CD4-positive, alpha-beta T cell treated with Interleukin-12 subunit alpha and Interleukin-12 subunit beta, for 1 hour (primary cell): ENCODE measurements at places on chromosomes 7 and 10.
A peak's percentile ranks its signal among the peaks of the same experiment; 100 is the strongest.

- DNase-seq, result no peak
Measured at GRCh38 chr7:132532281-132532680, 44.0 kb downstream of the PLXNA4 start.

DNA sequence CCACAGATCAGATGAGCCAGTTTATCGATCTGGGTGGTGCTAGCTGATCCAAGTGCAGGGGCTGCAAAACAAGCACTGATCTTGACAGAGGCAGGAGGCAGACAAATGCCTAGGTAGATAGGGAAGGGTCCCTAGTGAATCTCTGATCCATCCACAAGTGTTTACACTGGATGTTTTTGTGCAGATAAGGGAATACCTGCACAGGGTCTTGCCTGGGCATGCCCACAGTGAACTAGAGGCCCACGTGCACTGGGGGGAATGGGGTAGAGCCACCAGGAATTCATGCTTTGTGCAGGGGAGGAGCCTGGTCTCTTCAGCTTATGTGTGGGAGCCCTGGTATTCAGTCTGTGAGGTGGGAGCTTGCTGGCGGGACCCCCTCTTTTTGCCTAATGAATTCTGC, 50.3 kb downstream of the SDHAF3 start:
- no peak for DNase-seq

DNA sequence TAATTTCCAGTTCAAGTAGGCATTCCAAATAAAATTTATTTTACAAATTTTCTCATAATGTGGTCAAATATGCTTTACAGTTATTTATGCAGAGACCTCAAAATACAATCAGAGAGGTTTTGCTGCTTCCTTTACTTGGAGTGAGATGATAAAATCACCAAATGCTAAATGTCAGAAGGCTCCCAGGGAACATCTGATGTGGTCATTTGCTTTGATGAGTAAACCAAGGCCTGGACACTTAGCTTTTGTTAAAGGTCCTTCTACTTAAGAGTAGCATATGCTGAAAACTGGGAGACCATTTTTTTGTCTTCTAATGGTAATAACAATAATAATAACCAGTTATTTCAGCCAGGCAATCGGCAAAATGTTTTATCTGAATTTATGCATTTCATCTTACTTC, 60.6 kb upstream of the AKR1E2 start:
- DNase-seq, result no peak

DNA sequence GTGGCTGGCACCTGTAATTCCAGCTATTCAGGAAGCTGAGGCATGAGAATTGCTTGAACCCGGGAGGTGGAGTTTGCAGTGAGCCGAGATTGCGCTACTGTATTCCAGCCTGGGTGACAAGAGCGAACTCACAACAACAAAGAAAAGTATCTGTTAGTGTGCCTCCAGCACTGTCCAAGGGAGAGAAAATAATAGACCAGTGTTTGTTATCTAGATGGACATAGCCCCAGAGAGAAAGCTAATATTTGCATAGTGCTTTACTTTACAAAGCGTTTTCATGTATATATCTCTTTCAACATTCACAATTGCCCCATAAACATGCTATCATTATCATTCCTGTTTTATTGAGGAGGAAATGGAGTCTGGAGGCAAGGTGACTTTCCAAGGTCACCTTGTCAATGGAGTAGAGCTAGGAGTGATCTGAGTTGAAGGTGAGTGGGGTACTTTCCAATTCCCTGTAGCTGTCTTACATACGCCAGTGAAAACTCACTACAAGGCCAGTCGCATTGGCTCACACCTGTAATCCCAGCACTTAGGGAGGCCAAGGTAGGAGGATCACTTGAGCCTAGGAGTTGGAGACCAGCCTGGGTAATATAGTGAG, 49.7 kb upstream of the KIF5B start:
- no peak for DNase-seq

DNA sequence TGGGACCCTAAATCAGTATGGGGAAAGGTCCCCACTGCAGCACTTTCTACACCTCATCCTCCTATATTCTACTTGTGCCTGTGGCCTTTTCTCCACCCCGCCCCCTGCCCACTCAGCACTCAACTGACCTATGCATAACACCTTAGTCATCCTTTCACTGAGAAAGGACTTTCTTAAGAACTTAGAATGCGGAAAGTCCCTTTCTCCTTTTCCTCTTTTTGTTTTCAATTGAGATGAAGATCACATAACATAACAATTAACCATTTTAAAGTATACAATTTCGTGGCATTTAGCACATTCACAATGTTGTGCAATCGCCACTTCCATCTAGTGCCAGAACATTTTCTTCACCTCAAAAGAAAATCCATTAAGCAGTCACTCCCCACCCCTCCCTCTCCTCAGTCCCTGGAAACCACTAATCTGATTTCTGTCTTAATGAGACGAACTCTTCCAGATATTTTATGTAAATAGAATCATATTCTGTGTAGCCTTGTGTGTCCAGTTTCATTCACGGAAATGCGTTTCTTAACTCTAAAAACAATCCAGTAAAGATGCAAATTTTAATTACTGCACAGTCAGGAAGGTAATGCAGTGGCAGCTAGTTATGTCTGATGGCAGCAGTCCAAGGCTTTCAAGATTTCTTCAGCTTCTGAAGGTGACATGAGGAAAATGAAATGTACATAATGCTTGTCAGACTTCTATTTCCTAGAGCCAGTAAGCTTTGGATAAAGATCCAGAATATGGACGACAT, 41.7 kb downstream of the FAS start:
- DNase-seq, result no peak

DNA sequence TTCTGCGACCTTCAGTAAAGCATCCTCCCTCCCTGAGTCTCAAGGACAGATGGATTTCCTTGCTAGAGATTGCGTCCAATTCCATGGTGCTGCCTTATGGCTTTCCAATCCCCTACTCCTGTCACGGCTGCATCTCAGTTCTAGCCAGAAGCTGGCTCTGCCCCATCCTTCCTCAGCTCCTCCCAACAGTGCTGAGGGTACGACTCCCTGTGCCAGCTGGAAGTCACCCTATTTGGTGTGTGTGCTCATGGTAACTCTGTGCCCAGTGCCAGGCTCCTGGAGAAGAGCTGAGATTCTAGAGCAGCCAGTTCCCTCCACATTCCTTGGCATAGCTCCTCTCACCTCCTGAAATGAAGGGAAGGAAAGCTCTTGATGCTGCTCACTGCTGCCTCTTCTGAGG, 185.0 kb upstream of the PODXL start:
- DNase-seq, result no peak

DNA sequence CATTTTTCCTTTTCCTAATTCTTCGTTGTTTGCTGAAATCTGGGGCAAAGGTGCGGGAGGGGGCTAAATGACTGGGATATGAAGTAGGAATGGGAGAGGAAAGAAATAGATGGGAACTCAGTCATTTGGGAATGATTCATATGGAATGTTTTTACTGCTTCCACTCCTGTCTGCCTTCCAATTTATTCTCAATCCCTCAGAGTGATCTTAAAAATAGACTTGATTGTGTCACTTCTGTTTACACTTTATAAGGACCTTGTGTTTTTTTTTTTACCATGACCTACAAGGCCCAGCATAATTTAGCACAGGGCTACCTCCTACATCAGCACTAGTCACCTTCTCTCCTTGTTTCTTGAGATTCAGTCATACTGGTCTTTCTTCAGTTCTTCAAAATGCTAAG, 97.9 kb downstream of the PTEN start:
- no peak for DNase-seq

- no peak for DNase-seq
Measured at GRCh38 chr7:33841705-33842129, 63.6 kb upstream of the BMPER start.

- no peak for DNase-seq
Measured at GRCh38 chr7:85682833-85683620, 496.2 kb upstream of the SEMA3D start.

DNA sequence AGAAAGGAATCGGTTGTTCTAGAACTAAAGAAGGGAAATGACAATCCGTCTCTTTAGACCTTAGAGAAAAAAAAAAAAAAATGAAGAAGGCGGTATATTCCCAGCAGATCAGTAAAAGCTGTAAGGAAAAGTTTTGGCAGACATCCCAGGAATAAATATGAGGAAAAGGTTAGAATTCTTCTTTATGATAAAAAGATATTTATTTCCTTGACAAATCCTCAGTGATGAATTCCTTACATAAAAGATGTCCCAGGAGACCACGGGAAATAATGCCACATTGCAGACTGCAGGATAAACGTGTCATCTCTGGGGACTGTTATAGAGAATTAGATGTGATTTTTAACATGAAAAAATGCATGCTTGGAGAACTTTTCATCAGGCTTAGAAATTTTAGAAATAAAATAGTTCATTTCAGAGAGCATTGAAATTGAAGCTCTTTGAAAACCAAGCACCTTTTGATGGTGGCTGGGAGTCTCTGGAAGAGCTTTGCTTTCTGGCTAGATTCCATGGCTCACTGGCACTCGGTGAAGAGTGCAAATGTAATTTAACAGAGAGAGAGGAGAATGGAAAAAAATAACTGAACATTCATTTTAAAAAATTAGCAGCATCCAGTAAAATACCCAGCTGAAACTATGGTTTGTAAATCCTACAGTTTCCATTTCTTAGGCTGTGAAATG, 98.2 kb downstream of the PRPF18 start:
- no peak for DNase-seq

GRCh38 chr7:7980134-7980533, 11.5 kb downstream of the GLCCI1 start:
- DNase-seq, result peak; percentile 23

DNA sequence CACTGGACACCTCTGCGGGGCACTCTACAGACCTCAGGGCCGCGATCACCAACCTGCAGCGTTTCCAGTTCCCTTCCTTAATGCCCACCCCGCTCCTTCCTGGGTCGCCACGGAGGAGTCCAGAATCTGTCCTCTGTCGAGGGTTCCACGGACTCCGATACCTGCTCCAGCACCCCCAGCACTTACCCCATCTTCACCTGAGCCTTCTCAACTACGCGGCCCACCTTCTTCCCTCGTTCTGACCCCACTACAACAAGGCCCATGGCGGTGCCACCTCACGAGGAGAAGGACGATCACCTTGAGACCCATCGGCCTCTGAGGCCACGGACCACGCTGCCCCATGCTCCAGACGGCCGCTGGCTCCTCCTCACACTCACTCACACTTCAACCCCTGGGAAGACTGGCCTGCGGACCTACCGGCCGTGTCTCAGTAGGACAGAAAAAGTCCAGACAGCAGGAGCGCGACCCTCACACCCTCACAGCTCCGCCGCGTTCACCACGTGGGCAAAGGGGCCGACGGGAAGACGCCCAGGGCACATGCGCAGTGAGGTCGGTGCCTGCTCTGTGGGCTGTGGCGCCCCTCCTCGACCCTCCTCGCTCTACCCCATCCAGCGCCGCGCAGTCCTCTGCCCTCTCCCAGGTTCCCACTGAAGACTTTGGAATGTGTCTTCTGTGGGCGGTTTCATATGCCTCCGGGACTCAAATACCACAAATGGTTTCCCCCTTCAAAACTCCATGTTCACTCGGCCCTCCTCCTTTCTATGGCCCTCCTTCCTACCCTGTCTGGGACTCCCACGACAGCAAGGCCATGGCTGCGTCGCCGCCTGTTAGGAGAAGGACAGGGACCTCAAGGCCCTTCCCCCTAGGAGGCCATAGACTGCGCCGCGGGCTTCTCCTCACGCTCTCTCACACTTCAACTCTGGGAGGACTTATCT, 193.9 kb upstream of the PHF14 start:
- DNase-seq, result no peak

DNA sequence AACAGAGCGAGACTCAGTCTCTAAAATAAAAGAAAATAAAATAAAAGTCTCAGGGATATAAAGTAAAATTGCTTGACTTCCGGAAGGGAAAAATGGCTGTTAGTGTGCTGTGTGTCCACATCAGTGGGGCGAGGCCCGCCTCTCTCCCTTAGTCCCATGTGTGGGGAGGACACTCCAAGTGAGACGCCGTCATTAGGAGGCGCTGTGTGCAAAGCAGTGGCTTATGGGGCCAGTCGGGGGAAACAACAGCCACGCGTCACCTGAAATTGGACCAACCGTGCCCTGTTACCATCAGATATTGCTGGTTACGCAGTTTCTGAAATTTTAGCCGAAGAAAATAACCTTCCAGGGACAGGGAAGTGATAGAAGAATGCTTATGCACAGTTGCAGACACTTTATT, 15.8 kb downstream of the SFXN4 start:
- no peak for DNase-seq

DNA sequence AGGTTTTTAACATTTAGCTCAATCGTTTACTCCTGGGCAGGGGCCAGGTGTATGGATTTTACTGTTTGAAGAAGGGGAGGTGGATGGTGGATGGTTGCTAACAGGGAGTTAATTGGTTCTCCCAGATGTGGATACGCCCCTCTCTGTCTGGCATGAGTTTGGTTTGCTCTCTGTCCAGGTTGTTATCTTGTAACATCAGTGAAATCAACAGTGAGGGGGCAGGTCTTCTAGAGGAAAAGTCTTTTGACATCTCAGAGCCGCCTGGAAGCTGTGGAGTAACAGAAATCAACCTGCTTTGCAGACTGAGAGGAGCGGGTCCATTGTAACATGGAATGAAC, 243.4 kb downstream of the MGMT start:
- DNase-seq, result no peak

GRCh38 chr10:78718032-78718572, 350.7 kb upstream of the ZMIZ1 start:
- no peak for DNase-seq

- DNase-seq, result no peak
Measured at GRCh38 chr7:159159731-159160130, 15.1 kb upstream of the VIPR2 start.

DNA sequence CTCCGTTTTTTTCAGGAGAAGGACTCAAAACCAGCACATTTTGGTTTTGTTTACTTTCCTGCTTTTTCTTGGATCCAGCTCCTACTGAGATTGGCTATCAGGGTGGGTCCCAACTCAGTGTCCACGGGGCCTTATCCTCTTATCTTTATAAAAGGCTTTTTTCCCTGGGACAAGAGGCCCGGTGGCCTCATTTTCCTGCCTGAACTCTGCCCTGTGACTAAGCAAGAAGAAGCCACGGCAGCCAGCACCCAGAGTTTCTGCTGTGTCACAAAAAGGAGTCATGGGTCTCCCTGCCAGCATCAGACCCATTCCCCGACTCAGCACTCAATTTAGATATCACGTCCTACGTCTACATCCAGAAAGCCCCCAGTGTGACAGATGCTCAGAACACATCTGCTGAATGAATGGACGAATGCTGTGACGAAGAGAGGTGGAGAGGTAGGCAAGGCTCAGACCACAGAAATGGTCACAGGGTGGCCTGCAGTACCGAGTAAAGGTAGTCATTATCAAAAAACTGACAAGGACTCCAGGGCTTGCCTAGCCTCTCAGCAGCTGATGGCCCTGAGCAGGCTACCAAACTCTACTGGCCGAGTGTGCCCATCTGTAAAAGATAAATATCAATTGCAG, 16.7 kb downstream of the DLG5 start:
- DNase-seq, result no peak

DNA sequence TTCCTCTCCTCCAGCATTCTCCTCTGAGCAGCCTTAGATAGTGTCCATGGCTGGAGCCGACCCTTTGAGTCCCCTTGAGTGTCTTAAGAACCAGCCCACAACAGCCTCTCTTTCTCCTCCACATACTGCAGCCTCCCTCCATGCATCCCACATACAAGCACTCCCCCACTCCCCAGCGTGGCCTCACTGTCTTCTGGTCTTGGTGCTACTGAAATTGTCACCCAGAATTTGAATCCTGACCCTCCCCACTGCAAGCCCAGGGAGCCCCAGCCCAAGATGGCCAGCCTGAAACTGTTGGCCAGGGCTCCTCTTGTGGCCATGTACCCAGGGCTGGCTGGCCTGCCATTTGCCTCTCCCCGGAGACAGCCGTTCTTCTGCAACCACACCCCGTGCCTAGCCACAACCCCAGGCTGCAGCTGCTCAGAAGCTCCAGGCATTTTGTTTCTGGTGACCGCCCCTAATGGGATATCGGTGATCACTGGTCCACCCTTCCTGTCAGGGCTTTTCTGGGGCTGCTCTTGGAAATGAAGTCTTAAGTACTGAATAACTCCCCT, 18.8 kb upstream of the SH2D4B start:
- DNase-seq, result no peak

GRCh38 chr10:65394502-65395297, 1531.1 kb upstream of the LRRTM3 start:
- DNase-seq, result no peak
